ENCODE measurements at places on chromosomes 3 and 15. TPM values are rescaled to one million over a fixed set of nuclear protein-coding genes. Genes with fewer than 3 reads are reported as not detected.
A peak's percentile ranks its signal among the peaks of the same experiment; 100 is the strongest.

GRCh38 chr3:140377644-140378043, 300.2 kb upstream of the TRIM42 start:
- DNase-seq: no peak

- DNase-seq: peak; percentile 38
These were observed 1.4 kb upstream of the GHSR start for GRCh38 chr3:172449466-172450149.

GRCh38 chr3:160139291-160139690, 85.9 kb upstream of the C3orf80 start:
- no peak for DNase-seq

GRCh38 chr15:59924812-59925522, 79.1 kb upstream of the FOXB1 start:
- no peak for DNase-seq

GP5 gene
- 1.3 TPM for total RNA-seq

- DNase-seq: peak; percentile 64
These were observed 894 bp upstream of the CCNL1 start for GRCh38 chr3:157160658-157161424.

DNA sequence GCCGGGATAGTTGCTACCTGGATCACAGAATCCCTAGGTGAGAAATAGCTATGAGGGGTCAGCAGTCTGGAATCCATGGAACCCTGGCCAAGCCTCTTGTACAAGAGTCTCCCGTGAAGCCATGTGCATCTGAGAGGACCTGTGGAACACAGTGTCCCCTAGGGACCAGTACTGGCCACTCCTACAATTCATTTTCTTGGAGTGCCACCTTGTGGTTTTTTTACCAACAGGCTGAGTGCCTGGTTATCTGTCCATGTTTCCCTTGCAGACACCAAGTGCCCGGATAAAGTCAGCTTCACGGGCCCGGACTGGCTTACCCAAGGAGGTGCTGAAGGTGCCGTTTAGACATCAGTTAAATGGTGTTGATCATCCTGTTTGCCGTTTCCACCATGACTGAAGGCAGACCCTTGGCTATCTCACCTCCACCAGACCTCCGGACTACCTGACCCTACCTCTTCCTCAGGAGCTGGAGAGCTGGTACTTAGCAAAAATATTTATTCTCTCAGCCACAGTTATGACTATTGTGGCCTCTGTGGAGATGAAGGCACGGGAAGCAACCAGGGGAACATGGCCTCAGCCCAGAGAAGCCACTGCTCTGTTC, 93.9 kb downstream of the RBPMS2 start:
- DNase-seq: peak; percentile 32

- no peak for DNase-seq
These were observed 67.8 kb downstream of the RGMA start for GRCh38 chr15:93020976-93021772.

CAMK2N2 gene
- not detected for total RNA-seq

DNA sequence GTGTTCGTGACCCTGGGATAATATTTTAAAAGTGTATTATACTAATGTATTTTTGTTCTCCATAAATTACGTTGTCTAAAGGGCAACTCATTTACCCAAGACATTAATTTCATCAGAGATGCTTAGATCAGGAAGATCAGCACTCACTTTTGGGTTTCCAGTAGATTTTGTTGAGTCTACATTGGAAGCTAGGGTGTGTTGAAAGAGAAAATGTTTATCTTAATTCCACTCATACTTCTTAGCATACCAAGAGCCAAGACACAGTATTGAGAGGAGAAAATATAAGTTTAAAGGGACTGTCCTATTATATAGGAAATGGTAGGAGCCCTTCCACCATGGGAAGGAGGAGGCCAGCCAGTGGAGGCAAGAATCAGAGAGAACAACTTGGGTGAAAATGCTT, 412.9 kb upstream of the RGMA start:
- DNase-seq: no peak

DNA sequence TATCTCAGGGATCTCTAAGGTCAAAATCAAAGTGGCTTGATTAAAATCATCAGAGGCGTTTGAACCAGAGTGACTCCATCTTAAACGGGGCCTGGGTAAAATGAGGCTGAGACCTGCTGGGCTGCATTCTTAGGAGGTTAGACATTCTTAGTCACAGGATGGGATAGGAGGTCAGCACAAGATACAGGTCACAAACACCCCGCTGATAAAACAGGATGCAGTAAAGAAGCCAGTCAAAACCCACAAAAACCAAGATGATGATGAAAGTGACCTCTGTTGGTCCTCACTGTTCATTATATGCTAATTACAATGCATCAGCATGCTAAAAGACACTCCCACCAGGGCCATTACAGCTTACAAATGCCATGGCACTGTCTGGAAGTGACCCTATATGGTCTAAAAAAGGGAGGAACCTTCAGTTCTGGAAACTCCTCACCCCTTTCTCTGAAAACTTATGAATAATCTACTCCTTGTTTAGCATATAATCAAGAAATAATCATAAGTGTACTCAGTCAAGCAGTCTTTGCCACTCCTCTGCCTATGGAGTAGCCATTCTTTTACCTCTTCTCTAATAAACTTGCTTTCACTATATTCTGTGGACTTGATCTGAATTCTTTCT, 143.3 kb upstream of the SLCO3A1 start:
- no peak for DNase-seq

- DNase-seq: no peak
These were observed 288.7 kb downstream of the NR2F2 start for GRCh38 chr15:96619174-96619573.

SYNPR gene
- total RNA-seq: not detected

GRCh38 chr15:35777061-35777460, 231.1 kb upstream of the DPH6 start:
- no peak for DNase-seq

- DNase-seq: peak; percentile 66
These were observed 944 bp upstream of the EIF4E3 start for GRCh38 chr3:71726146-71726545.

DNA sequence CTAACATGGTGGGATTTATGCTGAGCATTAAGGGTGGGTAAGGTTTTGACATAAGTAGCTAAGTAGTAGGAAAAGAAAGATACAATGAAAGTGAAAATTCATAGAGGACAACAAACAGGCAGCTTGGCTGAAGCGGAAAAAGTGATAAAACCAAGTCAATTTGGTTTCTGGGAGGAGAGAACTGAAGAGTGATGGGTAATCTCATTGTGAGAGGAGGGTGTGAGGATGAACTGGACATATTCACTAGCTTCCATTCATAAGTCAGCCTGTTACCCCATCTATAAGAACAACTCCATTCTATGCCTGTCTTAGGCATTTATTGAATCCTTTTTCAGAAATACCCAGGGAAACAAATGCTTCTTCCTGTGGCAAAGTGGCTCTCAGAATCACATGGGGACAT, 67.1 kb upstream of the BBX start:
- no peak for DNase-seq

- DNase-seq: no peak
These were observed 20.9 kb upstream of the LARS2 start for GRCh38 chr3:45367453-45367871.

DNA sequence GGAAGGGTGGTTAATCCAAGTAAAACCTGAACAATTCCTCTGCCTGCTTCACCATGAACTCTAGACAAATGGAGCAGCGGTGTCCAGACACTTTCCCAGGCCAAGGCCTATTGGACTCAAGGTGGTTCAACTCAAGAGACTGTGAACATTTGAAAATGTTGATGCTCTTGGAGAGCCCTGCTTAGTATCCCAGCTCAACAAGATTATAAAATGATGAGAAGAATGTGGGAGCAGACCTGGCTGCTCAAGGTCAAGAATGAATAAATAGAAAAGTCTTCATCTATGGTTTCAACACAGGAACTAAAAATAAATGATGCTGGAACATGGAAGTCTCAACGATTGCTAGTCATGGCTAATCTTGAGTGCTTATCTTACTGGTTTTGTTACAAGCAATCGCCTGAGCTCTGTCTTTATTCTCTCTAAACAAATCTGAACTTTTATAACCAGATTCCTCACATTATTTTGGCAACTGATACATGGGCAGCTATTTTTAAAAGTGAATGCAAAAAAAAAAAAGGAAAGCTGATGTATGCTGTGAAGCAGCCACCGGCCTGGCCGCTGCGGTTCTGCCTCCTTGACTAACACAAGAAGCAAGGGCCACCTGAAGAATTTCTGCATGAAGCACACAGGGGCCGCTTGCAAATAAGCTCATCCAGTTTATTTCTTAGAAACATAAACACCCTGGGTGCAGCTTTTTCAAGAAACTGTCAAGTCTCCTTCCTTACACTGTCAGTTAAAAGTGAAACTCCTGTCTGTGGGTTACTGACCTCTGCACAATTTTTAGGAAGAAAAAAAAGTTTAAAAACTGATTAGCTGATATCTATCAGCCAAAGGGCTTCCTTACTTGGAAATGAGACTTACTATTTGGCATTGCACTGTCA, 120.1 kb upstream of the ARHGEF3 start:
- DNase-seq: peak; percentile 69

DNA sequence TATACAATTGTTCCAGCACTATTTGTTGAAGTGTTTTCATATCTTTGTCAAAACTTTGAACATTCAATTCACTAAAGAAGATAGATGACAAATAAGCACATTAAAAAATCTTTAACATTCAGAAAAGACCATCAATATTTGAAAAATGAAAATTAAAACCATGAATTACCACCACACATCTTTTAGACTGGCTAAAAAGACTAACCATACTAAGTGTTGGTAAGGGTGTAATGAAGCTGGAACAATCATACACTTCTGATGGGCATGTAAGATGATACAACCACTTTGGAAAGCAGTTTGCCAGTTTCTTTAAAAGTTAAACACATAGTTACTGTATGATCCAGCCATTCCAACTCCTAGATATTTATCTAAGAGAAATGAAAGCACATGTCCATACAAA, 33.7 kb downstream of the LARP6 start:
- DNase-seq: no peak

- DNase-seq: no peak
These were observed 497.5 kb downstream of the FGF12 start for GRCh38 chr3:192229866-192230265.

DNA sequence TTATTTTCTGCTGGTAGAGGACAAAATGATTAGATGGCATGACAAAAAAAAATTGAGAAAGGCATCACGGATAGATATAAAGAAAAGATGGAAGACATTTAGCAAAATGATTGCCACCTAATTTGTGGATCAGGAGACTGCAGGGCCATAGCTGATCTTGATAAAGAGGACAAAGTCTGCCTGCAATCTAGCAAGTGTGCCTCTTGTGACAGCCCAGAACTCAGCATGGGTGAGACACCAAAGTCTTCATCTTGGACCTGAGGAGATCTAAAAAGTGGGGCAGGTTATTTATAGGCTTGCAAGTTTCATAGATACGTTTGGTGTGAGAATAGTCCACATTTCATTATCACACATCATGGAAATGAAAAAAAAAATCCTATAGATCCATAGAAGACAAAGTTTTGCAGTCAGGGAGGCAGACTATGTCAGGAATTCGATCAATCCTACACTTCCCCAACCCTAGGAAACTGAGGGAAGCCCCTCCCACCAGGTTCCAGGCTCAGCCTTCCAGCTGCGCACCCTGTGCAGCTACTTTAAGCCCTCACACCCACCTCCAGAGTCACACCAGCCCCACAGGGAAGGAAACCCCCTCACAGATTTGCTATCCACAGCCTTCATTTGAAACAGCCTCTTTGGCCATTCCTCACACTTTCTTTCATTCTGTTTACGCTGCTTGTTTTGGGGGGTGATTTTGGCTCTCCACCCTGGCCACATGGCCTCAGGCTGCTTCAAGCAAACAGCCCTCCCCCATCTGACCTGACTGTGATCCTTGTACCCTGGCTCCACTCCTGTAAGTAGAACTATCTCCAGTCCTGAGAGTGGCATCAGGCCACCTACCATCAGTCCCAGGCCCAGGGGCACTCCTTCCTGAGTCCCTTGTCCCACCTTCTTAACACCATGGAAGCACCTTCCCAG, 28.1 kb upstream of the KLHL6 start:
- DNase-seq: no peak

GRCh38 chr3:7000501-7000900, 139.6 kb downstream of the GRM7 start:
- DNase-seq: no peak

CCR8 gene
- total RNA-seq: 0.55 TPM

GRCh38 chr15:91258415-91258759, 158.3 kb downstream of the SV2B start:
- DNase-seq: peak; percentile 42

DNA sequence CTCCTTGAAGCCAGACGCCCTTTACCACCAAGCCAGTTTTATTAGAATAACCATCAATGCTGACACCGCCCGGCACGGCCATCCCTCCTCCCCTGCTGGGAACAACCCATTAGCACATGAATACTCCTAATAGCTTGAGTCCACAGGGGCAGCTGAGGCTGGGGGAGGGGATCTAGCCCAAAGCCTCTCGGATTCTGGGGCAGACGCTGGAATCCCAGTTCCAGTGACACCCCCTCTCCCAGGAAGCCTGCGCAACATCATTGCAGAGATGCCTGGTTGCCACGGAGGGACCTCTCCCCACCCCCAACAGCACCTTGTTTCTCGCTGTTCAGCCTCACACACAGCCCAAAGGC, 1.2 kb upstream of the LINGO1 start:
- no peak for DNase-seq

- no peak for DNase-seq
These were observed 48.9 kb upstream of the GMNC start for GRCh38 chr3:190911382-190911781.

DNA sequence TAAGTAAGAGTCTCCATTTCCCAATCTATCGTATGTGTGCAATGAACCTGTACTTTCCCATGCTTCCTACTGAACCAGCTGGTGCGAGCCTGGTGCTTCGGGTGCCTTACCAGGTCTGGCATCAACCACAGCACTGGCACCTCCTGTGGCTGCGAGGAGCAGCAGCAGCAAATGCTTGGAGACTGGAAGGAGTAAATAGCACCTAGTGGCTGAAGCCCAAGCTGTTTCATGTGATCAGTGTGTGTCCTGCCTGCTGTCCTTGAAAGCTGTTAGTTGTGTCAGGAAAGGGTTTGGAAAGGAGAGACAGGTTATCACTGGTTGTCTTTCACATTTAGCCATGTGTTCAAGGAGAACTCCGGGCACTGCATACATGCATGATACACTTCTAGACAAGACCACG, 31.8 kb downstream of the PCOLCE2 start:
- no peak for DNase-seq

CRYGS gene
- total RNA-seq: 4.6 TPM

GRCh38 chr15:66515901-66516322, 10.8 kb downstream of the ZWILCH start:
- no peak for DNase-seq

MTFMT gene
- total RNA-seq: 16.2 TPM

Measured in activated CD8-positive, alpha-beta T cell treated with anti-CD3 and anti-CD28 coated beads, Interleukin-2, amount 10 ng/mL, durations not matched to agents 7 days and 5 days (primary cell).